ENCODE measurements at places on chromosomes 6 and 20.

- no peak for DNase-seq
Observed at GRCh38 chr20:12700701-12701100, 308.1 kb upstream of the SPTLC3 start.

DNA sequence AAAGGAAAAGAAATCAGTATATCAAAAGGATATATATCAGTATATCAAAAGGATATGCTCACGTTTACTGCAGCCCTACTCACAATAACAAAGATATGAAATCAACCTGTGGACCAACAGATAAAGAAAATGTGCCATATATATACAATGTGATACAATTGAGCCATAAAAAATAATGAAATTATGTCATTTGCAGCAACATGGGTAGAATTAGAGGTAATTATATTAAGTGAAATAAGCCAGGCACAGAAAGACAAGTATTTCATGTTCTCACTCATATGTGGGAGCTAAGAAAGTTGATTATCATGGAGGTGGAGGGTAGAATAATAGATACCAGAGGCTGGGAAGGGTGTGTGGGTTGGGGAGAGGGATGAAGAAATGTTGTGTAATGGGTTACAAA is 102.9 kb upstream of the MARCKS start:
- DNase-seq = no peak

DNA sequence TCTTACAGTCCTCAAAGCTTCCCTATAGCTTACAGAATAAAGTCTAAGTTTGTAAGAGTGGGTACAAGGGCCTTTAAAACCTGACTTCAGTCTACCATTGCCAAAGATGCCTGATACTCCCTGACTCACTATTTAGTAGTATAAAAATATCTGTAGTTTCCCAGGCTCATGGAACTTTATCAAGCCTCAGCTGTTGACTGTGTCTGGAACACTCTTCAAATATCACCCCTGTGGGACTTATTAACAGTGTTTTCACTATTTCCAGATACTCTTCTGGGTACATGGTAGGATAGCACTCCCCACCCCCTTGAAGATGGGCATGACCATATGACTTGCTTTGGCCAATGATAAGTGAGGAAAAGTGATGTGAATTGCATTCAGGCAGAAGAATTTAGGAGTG is 105.3 kb upstream of the TENT5A start:
- DNase-seq = no peak

DNA sequence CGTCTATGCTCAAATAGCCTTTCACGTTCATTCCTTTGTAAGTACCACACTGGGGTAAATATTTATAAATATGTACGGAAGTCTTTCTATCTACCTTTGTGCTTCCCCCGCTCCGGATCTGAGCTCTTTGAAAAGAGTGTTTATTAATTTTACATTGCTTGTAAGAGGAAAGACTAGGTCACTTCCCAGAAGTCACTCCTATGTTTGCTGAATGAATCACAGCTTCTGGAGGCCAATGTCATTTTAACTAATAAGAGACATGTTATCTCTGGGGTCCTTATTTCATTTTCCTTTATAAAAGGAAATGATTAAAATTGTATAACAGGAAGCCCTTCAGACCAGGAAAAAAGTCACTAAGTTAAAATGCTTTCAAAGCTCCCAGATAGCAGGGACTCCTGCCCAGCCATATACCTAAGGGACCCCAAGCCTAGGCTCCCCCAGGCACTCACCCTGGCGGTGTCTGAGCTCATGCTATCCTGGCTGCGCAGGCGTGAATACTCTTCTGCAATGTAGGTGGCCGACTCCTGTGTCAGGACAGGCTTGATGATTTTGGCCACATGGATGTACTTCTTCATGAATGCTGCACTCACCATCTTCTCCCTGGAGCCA is 12.6 kb downstream of the MCM3 start:
- no peak for DNase-seq

DNA sequence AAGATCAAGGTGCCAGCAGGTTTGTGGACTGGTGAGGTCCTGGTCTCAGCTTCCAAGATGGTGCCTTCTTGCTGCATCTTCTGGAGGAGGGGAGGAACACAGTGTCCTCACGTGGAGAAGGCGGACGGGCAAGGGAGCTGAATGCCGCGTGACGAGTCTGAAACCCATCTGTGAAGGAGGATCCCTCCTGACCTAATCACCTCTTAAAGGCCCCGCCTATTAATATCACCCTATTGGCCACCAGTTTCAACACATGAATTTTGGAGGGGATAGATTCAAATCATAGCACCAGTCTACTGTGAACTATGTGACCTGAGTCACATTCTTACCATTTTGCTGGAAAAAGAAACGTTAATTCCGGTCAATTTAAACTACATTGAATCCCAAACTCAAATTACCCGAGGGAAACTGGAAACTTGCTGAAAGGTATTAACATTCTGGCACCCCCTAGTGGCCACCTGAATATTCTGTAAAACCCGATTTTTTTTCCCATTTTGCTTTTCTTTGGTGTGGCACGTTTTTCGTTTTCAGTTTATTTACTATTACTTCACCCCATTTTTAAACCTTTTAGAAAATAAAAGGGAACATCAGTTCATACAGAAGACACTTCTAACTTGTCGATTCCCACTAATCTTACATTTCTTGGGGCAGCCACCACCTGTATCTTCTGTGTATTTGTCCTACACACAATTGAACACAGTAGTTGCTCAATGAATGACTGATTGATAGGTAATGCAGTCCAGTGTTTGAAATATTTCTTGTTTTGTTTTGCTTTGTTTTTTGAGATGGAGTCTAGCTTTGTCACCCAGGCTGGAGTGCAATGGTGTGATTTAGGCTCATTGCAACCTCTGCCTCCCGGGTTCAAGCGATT is 17.9 kb upstream of the CCDC170 start:
- no peak for DNase-seq

DNA sequence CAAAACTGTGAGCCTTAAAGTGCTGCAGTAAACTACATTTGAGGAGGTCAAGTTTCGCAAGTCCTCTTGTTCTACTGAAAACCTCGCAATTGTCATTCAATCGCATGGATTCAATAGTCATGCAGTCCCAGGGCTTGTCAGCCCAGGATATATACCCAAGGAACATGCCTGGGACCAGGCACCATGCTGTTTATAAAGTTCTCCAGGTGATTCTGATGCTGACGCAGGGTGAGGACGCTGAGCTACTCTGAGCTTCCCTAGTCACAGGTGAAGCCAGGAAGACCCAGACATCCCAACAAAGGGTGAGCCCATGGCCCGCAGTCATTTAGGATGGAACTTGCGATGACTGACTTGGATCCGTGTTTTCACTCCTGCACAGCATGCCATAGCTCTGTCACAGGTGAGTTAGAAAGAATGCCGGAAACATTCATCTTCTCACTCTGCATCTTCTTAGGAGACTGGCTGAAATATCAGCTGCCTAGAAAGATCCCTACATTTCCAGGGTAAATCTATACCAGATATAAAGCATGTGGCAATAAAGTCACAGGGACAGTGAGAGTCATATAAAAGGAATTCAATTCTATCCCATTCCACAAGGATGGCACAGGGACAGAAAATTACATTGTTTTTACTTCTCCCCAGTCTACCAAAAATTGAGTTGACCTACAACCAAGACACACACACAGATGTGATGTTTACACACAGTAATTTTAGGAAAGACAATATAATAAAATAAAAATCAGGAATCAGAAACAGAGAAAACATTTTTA is 27.0 kb upstream of the SSTR4 start:
- DNase-seq = no peak

GRCh38 chr6:168180548-168181011 is 101.6 kb upstream of the FRMD1 start:
- DNase-seq = no peak

DNA sequence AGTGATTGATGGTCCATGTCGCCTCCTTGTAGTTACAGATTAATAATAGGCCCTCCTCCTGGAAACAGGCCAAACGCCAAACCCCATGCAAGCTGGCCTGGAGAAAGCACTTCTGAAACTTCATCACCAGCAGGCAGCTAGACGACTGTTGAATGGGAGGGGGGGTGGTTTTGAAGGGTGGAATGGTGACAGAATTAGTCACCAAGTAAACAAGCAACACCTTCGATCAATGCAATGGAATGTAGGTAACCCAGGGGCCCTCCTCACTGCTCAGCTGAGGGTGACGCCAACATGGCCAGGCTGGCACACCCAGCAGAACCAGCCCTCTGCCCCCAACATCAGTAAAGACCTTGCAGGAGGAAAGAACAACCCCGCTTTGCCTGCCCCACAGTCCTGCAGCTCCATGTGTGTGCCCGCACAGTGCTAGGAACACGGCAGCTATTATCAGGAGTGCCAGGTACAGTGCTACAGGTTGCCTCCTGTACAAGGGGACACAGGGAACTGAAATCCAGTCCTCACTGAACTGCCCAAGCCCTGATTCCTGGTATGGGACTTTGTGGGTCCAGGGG is 2.7 kb downstream of the BCAS1 start:
- no peak for DNase-seq

Measured in stimulated activated CD4-positive, alpha-beta T cell treated with anti-CD3 and anti-CD28 coated beads, Interleukin-1b, Interleukin-23, amount 100 ng/mL, for 4 hours (primary cell).